ENCODE measurements at places on chromosomes 6 and 20. TPM values are rescaled to one million over a fixed set of nuclear protein-coding genes. Genes with fewer than 3 reads are reported as not detected.

GRCh38 chr20:35883778-35884540 lies 70.3 kb downstream of the SCAND1 start:
- peak; percentile 94 for DNase-seq

- DNase-seq: no peak
Observed at GRCh38 chr6:9766240-9766915, 648.5 kb downstream of the TFAP2A start.

- peak; percentile 87 for DNase-seq
Observed at GRCh38 chr20:33373735-33374605, 27.3 kb downstream of the CDK5RAP1 start.

- no peak for DNase-seq
Observed at GRCh38 chr6:130473886-130474285, 108.1 kb downstream of the TMEM200A start.

- no peak for DNase-seq
Observed at GRCh38 chr20:34012735-34013134, 19.0 kb downstream of the RALY start.

- no peak for DNase-seq
Observed at GRCh38 chr20:19495905-19496703, 262.0 kb upstream of the RIN2 start.

DNA sequence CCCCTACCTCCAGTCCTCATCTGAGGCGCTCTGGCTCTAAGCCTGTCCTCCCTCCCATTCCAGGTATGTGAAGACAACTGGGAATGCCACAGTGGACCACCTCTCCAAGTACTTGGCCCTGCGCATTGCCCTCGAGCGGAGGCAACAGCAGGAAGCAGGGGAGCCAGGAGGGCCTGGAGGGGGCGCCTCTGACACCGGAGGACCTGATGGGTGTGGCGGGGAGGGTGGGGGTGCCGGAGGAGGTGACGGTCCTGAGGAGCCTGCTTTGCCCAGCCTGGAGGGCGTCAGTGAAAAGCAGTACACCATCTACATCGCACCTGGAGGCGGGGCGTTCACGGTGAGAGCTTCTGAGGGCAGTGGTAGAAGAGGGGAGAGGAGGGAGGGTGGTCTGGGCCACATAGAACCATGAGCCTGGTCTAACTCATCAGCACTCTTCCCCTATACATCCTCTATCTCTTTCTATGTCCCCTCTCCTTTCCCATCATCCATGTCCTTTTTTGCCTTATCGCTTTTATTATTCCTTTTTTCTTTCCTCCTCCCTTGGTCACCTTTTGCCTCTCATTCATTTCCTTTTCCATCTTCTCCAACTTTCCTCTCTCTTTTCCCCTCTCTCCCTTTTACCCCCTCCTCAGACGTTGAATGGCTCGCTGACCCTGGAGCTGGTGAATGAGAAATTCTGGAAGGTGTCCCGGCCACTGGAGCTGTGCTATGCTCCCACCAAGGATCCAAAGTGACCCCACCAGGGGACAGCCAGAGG lies 3.5 kb downstream of the RING1 start:
- DNase-seq: no peak

Gene PDE7B
- not detected for total RNA-seq

Gene TSBP1
- not detected for total RNA-seq

DNA sequence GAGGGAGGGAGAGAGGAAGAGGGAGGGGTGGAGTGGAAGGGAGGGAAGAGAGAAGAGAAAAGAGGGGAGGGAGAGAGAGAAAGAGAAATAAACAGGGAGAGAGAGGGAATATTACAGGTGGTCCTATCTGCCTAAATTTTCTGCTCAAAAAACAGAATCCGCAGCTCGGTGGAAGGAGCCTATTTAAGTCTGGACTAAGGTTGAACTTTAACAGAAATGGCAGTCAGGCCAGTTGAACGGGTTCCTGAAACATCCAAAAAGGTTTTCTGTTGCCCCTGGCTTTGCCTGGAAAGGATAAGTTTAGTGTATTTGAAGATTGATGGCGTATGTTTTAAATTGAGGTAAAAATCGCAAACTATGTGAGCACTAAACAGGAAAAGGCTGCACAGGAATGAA lies 2.2 kb downstream of the TFAP2B start:
- DNase-seq: no peak

DNA sequence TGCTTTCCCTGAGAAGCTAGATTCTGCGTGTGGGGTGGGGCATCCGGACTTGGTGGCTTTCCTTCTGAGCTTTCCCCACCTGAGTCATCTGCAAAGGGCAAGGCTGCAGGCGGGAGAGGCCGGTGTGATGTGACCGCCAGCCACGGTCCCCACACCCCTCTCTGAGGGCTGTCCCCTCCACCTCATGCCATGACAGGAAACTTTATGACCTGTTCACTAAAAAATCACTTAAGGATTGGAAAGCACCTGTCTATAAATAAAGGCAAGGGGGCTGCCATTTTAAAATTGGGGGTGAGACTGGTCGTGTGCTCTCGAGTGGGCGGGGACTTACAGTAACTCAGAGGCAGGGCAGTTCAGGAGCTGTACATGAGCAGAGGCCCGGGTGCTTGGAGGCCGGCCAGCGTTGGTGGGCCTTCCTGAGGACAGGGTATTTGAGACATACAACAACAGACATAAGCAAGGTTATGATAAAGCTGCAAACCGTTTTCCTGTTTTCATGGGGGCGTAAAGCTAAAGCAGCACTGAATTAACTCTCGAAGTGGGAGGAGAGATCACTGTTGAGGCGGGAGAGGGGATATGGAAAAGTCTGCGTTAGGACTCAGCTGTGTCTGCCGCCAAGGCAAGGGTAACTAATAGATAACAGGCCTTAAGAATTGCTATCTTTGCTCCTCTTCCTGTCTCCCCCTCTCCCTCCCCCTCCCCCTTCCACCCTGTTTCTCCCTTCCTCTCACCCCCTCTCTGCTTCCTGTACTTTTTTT lies 16.1 kb upstream of the SERPINB1 start:
- peak; percentile 61 for DNase-seq

Gene PDYN
- total RNA-seq: not detected

- peak; percentile 68 for DNase-seq
Observed at GRCh38 chr6:151716526-151716932, 91.0 kb upstream of the ESR1 start.

Gene KIF6
- total RNA-seq: not detected

Gene CLPSL2
- total RNA-seq: not detected

Gene TIAM2
- 2.0 TPM for total RNA-seq

- DNase-seq: peak; percentile 23
Observed at GRCh38 chr20:33927724-33928123, 66.0 kb upstream of the RALY start.
